ENCODE measurements at places on chromosomes 11 and 22.

- DNase-seq = no peak
These were observed 481.7 kb upstream of the CADM1 start for GRCh38 chr11:115985896-115986295.

DNA sequence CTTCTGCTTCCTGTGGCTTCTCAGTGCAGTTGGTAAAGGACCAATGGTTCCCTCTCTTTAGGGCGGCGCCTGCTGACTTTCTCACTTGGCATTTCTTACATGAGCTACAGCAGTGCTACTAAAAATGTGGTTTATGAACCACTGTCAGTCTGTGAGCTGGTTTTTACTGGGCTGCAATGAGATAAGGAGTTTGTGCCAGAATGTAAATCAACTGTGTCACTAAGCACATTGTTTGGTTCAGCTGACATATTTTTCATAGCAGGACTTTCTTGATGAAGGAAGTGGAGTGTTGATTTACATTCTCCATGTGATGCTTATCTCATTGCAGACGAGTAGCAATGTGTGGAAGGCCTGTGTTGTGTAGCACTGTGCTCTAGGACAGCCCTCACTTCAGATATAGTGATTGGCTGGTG, 463.3 kb downstream of the SOX6 start:
- no peak for DNase-seq

GRCh38 chr11:10770626-10771254, 19.7 kb downstream of the CTR9 start:
- DNase-seq = no peak

DNA sequence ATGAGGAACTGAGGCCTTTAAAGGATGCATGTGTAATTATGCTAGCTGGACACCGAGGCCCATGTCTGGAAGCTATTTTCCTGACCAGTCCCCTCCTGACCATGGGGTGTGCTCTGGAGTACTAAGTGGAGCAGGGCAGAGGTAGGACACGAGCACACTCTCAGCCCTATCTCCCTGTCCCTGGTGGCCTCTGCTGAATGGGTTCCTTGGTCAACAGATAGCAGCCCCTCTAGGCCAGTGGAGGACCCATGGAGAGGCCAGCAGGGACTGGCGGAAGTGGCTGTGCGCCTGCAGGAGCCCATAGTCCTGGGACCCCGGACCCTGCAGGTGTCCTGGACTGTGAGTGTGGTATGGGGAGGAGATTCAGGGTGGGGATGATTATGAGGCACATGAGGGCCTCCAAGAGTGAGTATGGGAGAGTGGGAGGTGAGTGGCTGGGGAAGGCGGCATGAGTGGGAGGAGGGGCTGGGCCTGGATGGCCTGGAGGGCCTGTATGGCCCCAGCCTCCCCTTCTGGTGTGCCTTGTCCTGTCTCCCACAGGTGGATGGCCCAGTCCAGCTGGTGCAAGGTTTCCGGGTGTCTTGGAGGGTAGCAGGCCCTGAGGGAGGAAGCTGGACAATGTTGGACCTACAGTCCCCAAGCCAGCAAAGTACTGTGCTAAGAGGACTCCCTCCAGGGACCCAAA, 9.5 kb downstream of the ROBO3 start:
- DNase-seq = no peak

Data from NCI-H1930 (cell line).